ENCODE measurements at places on chromosomes 2 and 18.

DNA sequence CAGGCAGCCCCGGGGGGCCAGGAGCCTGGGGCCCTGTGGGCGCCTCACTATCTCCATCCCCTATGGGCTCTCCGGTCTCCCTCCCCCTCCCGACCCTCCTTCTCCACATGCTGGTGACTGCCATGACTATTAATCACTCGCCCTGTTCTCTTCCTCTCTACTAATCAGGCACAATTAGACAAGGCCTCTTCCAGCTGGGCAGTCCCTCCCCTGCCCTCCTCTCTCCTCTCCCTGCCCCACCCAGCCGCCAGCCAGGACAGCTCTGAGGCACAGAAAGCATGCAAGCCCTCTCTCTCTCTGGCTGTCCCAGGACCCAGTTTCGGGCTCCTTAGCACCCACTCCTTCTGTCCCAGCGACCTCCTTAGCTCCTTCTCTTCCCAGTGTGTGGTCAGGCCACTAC, 5.8 kb downstream of the ASIC4 start:
- no peak for DNase-seq

- DNase-seq = peak; percentile 91
These were observed at the start of gene DNAH7 for GRCh38 chr2:196068271-196069209. TSS of gene DNAH7 (minus strand) at chr2:196068837. CDS start at chr2:196068711, 126 bp downstream.

- DNase-seq = no peak
These were observed 50.4 kb downstream of the CDCA7 start for GRCh38 chr2:173404841-173405750.

- no peak for DNase-seq
These were observed 234.0 kb upstream of the RAB12 start for GRCh38 chr18:8375249-8375648.

DNA sequence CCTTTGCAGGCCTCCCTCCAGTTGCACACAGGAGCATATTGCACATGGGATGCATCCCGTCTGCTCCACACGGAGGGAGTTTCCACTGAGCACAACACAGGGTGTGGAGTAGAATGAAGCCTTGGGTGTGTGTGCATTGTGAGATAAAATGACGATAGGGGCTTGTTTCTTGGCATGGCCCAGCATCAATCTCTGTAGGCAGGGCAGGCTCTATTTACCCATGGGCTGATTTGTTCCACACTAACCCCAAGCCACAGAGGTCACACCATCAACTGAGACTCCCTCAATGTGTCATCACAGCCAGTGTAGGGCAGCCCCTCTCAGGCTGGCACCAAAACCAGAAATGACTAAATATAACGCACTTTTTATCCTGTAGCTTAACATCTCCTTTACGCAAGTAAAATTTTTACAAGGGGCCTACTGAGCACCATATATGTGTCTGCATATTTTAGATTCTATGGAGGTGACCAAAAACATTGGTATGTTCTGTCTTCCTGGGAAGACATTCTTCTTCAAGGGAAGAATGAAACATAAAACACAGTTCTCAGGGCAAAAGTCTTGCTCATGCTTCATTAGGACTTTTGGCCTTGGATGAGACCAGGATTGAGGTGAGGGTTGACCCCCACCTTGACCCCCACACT, 2.7 kb upstream of the GKN1 start:
- no peak for DNase-seq

DNA sequence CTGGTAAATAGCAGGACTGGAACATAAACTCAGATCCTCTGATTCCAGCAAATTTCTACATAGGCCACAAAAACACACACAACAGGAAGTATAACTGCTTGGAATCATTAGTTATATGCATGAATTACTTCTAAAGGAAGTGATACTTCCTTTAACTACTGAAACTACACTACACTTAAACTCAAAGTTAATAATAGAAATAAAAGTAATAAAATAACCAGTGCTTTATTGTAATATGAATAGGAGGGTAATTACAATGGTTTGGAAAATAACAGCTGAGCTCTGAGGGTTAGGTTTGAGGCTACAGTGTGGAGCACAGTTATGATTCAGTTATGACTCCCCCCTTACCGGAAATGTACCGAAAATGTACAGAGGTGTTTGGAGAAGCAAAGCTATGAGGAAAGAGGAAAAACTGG, 18.5 kb upstream of the POLI start:
- no peak for DNase-seq

- no peak for DNase-seq
These were observed 40.6 kb downstream of the B3GNT2 start for GRCh38 chr2:62236499-62236898.

- DNase-seq = no peak
These were observed 73.6 kb downstream of the OLA1 start for GRCh38 chr2:174174741-174175140.

DNA sequence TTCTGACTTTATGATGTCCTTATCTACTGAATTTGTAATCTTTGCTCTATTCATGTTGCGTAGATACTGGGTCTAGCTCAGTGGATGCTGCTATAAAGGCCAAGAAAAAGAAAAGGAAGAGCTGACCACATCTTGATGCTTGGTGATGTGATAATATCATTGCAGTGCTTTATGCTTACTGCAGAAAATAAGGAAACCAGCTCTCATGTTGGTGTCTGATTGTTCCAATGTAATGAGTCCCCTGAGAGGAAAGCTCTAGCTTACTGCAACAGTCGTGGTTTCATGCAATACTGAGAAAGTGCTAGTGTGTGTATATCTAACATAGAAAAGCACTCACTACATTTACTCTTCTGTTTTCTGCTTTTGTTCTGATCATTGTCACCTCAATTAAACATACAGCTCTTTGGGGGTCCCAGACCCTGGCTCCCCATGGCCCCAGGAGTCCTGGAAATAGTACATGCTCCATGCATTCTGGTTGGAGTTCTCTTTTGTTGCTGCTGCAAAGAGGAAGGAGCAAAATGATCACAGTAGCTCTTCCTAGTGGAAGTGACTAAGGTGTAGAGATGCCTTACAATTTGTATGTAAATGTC, 338.8 kb downstream of the CYRIA start:
- no peak for DNase-seq

- DNase-seq = no peak
These were observed 100.8 kb downstream of the TAF4B start for GRCh38 chr18:26327062-26327461.

- DNase-seq = no peak
These were observed 88.0 kb upstream of the ZCCHC2 start for GRCh38 chr18:62434798-62435197.

DNA sequence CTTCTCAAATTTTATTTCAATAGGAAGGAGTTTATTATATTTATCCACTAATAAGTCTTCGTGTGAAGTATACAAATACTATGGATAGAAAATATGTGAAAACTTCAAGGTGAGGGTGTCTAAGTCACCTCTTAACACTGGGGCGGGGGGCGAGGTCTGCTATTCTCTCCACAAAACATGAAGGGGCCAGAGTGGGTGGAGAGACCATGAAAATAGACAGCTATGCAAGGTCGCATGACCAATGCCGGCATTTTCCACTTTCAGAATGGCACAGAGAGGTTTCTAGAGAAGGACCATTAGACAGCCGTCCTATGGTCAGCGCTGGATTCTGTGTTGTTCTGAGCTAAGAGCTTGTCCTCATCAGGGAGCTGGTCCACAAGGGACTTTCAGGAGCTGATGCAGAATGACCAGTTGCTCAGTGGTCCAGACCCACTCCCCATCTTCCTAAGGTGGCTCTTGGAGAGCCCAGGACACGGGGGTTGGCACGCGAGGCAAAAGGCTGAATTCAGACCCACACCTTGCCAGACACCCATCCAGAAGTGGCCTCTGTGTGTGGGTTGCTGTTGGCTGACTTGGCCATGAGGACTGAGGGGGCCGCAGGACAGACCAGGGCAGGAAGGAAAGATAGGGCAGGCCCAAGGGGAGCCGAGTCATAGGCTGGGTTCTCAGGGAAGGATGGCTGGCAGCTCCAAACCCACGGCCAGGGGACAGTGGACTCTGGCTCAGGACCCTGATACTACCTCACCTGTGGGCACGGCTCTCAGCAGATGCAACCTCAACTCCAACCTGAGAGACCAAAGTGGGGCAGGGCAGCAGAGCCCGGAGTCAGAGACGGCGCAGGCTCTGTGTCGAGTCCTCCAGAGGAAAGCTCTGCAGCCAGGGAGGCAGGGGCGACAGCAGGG, 69.8 kb downstream of the NDUFA10 start:
- no peak for DNase-seq

GRCh38 chr2:148548716-148549400, 95.7 kb upstream of the EPC2 start:
- no peak for DNase-seq

GRCh38 chr2:119259296-119259860, 35.7 kb downstream of the STEAP3 start:
- no peak for DNase-seq

DNA sequence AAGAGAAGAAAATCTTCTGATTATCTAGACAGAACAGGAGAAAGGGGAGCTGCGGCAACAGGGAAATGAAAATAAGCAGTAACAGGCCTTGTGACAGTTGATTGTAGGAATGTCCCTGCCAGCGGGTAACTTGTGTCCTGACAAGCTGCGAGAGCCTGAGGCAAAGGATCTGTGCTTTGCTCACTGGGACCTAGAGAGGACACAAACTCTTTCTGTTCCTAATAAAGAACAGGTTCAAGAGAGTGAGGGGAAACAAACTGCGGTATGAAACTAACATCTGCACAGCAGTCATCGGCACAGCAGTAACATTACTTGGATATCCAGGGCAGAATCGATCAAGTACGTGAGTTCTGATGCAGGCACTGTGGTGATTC, 103.7 kb upstream of the THOC1 start:
- DNase-seq = no peak

DNA sequence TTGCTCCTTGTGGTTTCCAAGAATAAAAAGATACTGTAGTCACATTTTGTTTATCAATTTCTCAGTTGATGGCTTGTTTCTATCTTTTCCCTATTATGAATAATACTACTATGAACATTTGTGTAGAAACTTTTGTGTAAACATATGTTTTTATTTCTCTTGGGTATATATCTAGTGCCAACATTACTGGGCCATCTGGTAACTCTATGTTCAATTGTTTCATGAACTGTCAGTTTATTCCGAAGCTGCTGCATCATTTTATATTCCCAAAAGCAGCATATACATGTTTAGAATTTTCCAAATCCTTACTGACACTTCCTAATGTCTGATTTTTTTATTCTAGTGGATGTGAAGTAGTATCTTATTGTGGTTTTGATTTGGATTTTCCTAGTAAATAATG, 737.6 kb upstream of the TMEFF2 start:
- no peak for DNase-seq

All from stimulated activated CD4-positive, alpha-beta T cell treated with anti-CD3 and anti-CD28 coated beads, TNF-alpha, amount 100 ng/mL, for 24 hours (primary cell).